ENCODE measurements at places on chromosomes 4 and X.

DNA sequence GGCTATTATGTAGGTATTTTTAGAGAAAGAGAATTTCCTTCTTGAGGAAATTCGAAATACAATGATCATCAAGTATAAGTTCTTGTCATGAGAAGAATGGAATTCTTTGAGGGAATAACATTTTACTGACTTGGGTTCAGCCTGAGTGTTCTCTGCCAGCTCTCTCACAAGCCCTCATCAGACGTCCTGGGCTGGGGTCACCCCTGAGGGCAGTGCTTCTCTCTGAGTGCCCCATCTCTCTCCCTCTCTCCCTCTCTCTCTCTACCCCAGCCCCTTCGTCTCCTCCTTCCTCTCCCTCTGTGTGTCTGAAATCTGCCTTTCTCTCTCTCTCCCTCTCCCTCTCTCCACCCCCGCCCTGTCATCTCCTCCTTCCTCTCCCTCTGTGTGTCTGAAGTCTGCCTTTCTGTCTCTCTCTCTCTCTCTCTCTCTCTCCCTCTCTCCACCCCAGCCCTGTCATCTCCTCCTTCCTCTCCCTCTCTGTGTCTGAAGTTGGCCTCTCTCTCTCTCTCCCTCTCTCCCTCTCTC is 241.7 kb upstream of the PSAPL1 start:
- ATAC-seq, result no peak

DNA sequence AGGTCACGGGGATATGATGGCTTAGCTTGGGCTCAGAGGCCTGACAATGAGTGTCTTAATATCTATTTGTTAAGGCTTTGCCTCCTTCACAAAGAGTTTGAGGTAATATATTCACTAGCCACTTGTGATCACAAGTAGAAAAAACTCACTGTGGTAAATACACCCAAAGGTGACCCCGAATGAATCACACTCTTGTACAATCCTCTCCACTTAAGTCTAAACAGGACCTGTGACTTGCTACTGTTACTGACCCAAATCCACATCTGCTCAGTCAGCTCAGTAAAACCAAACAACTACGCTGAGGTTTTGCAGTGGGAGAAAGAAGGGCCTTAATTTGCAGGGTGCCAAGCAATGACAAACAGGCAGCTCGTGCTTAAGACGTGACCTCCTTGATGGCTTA is 223.8 kb upstream of the MAGEC2 start:
- ATAC-seq, result no peak

DNA sequence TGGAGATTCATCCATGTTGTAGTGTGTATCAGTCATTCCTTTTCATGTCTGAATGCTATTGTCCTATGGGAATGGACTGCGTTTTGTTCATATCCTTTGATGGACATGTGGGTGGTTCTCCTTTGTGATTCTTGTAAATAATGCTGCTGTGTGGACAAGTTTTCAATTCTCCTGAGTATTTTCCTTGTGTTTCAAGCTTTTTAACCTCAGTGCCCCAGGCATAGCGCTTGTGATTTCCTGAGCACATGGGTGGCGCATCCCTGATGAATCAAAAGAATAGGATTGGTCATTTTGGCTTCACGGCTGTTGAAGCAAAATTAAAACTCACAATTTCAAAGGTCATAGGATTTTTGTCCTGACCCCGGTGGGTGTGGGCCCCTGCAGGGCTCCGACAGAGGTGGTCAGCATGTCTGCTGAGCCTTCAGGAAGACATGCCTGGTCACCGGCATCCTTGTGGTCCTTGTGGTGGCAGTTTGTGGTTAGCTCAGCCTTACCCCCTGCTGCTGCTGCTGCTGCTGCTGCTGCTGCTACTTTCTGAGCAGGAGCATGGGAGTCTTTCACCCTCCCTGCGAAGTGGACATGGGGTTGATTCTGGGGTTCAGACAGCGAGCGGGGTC is 30.0 kb downstream of the SHROOM2 start:
- ATAC-seq, result no peak

DNA sequence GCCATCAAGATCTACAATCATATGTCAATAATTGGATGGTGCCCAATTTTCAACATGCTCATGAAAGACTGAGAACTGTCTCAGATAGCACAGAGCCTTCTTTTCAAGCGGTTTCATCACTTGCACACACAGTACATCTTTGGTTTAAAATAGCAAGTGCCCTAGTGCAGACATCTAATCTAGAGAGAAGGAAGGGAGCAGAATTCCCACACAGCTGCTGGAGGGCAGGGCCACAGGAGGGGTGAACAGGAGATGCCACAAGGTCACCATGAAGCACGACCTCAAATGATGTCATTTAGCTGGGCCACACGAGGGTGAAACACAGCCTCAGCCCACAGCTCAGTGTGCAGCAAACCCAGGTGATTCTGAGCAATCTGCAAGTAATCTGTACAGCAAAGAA is 24.3 kb downstream of the LEF1 start:
- ATAC-seq, result no peak

DNA sequence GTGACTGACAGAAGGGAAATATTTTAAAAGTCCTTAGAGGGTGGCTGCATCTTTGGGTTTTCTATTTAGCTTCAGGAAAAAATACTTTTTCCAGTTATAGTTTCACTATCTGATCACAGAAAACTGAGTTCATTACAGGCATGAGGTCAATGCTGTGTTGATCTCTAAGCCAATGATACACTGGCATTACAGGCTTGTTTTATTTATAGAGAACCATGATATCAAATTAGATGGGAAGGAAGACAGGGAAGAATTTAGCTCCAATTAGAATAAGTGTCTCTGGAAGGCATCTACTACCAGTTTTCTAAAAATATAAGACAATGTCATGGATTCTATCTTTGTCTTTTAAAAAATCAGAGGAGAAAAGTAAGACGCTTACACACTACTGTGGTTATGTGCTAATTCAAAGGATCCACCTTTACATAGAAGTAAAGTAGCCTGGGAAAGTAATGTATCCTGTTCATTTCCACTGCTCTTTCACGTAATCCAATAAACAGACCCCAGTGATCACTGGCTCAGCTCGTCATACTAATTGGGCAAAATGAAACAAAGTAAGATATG is 344.5 kb upstream of the PPARGC1A start:
- no peak for ATAC-seq

DNA sequence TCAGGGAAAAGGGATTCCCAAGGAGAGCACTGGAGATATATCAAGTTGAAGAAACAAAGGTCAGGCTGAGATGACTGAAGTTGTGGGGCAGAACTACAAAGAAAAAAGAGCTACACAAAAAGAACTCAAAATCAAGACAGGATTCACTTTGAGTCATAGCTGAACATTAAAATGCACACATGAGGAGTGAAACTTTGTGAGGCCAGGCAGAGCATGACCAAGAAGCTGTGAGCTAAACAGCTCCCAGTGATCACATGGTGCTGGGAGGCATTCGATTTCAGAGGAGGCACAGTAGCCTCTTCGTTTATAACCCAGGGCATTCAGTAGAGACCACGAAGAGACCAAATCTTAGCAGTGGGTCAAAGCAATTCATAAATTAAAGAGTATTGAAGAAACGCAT is 145.3 kb downstream of the ATRX start:
- ATAC-seq, result no peak

DNA sequence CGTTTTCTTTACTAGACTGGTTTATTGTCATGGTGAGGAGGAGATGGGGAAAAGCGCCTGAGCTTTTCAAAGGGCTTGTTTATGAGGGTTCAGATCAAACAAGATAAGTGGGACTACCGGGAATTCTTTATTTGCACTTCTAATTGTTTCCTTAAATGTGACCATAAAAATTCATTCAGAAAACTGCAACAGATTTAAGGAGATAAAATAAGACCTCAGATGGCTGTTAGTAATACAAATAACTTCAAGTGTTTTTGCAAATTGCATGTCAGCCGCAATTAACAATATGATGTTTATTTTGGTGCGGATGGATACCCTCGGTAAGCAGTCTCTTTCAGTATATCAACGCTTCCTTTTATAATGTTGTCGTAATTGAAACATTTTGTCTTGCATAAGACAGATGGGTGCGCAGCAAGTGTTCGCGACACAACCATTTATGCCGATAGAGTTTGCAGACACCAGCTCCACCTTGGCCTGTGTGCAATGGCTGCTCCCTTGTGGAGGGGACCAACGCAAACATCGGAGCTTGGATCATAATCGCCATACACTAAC is 151.0 kb downstream of the C4orf33 start:
- no peak for ATAC-seq

DNA sequence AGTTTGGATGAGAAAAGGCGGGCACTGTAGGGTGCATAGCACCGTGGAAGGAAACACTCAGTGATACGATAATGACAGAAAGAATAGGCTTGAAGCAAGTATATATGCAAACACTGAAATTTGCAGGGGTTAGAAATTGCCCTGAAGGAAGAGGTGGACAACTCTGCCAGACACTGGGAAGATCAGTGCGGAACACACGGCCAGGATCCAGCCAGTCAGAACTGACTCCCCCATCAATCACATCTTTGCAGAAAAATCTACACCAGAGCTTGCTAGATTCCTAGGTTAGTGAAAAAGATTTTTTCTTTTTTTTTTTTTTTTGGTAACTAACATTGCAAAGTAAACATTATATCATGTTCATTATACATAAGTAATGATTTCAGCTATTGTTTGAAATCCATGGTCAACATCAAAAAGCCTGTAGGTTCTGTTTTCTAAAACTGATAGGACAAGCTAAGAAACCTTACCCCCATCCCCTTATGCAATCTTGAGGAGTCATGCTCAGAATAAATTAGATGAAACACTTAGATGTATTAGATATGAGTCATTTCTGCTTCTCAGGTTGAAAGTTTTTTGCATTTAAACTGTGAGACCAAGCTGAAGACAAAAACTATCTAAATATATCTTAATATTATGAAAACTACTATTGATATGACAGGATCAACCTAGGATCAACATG is 38.9 kb downstream of the TRIML1 start:
- no peak for ATAC-seq

All from esophagus mucosa (tissue), 1 donor.